WTC11 (cell line): ENCODE measurements at places on chromosomes 2 and 18.

- no peak for DNase-seq
Observed at GRCh38 chr2:127594116-127594591, 51.8 kb upstream of the GPR17 start.

DNA sequence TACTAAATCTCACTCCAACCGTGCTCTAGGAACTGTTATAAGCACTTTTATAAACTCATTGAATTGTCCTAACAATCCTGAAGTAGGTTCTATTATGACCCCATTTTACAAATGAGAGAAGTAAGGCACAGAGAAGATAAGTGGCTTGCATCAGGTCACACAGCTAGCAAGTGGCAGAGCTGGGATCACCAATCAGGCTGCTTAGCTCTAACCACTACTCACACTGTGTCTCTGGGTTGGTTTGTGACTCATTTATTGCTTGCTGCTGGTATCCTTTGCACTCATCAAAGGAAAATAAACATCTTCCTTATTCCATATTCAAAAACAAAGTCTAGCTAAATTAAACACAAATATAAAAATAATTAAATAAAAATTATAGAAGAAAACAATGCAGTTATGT lies 42.5 kb upstream of the IL1R2 start:
- no peak for DNase-seq

GRCh38 chr2:38731684-38732221 lies 19.4 kb downstream of the SRSF7 start:
- no peak for DNase-seq

- DNase-seq, result no peak
Observed at GRCh38 chr2:109331081-109331480, 202.1 kb downstream of the SH3RF3 start.

DNA sequence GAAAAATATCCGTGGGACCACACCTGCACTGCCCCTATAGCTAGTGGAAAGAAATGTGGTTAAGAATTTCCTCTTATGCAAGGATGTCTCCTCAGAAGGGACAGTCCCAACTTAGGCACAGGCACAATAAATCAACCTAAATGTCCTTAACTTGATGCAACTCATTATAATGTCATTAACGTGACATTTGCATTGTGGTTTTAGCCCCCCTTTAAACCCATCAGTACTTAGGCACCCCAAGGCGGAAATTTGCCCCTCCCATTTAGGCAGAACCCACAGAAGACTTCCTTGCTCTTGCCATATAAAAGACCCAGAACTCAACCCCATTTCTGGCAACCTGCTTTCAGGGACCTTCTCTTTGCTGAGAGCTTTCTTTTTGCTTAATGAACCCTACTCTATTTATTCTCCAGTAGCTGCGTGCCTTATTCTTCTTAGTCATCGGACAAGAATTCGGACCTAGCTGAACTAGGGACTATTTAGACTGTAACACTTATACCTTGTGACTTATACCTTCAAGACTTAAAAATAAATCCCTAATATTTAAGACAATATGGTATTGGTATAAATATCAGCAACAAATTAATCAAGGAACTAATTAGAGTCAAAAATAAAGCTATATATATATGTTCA lies 1281.6 kb upstream of the TMEFF2 start:
- no peak for DNase-seq

DNA sequence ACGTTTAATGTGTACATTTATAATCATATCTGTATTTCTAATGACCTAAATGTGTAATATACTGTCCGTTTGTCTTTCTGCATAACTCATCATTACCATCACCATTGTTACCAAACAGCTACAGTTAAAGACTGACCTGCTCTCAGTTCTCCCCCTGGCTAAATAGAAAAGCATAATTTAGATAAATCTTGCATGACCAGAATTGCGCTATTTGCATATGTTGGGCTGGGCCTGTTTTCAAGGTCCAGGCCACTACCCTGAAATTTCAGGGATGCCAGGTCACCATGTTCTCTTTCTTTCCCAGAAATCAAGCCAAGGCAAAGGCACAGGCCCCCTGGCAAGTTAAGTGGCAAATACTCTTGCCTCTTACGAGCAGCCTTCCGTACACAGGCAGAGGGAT lies 78.4 kb downstream of the MARCHF4 start:
- DNase-seq, result no peak

DNA sequence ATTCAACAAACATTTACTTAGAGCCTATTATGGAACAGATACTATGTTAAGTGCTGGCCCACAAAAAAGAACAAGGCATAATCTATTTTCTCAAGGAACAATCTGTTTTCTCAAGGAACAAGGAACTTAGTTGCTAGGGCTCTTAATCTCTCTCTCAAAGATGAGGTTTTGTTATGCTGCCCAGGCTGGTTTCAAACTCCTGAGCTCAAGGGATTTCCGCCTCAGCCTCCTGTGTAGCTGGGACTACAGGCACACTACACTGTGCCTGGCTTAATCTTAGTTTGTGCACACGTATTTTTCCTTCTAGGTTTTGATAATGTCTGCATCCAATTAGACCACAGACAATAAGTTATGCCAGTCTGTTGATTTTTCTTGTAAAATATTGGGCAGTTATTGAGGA lies 89.5 kb downstream of the PTH2R start:
- DNase-seq, result no peak

GRCh38 chr2:43246641-43247040 lies 20.2 kb upstream of the ZFP36L2 start:
- DNase-seq, result no peak

DNA sequence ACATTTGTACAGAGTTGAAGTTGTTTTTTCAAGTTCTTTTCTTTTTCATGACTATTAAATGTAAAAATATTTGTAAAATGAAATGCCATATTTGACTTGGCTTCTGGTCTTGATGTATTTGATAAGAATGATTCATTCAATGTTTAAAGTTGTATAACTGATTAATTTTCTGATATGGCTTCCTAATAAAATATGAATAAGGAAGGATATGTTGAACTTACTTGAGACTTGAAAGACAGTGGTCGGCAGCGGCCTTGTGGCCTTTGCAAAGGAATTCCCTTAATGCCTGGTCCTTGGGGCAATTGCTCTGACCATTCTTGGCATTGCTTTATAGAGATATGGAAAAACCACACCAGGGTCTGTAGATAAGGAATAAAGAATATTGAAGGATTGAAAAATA lies 25.9 kb upstream of the TMEM87B start:
- DNase-seq, result no peak

DNA sequence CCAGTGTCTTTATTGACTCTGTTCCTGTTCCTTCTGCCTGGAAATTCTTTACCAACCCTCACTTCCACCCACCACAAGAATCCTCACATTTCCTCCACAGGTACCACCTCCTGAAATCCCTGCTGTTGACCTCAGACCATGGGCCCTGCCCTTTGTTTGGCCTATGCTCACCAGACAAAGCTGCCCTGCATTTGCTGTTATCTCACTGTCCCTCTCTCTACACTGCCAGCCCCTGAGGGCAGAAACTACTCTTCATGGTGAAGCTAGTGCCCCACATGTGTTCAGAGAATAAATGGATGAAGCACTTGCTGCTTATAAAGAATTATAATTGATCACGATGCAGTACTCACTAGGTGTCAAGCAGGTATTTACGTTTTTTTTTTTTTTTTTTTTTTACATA lies 608.4 kb downstream of the TSN start:
- no peak for DNase-seq

DNA sequence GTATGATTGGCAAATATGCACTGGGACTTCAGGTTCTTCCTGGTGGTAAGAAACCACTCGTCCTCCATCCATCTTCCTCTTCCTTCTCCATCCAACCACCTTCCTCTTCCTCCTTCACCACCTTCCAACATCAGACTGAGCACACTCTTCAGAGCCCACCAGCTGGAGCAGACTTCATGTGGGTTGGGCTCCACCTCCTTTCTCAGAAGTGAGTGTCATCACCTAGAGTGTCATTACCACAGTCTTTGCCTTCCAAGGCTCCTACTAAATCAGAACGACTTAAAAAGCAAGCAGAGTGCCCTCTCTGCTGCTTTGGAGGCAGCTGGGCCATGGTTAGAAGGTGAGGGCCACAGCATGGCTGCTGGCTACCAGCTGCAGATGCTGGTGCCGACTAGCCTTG lies 171.6 kb downstream of the SH3RF3 start:
- DNase-seq, result no peak

DNA sequence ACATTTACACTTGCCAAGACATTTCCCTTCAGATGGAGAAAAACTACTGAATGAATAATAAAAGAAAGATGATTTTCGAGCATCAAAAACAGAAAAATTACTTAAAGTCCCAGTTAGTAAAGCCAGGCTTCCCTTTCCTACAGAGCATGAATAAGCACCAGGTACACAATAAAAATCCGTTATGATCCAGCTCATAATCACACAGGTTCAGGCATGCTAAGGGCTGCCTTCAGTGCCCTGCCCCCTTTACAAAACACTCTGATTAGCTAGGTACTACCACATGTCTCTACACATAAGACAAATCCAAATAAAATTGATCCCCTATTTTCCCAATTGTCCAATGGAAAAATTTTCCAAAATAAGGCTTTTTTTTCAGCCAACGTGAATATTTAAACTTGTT lies 413.2 kb upstream of the LRATD1 start:
- no peak for DNase-seq

DNA sequence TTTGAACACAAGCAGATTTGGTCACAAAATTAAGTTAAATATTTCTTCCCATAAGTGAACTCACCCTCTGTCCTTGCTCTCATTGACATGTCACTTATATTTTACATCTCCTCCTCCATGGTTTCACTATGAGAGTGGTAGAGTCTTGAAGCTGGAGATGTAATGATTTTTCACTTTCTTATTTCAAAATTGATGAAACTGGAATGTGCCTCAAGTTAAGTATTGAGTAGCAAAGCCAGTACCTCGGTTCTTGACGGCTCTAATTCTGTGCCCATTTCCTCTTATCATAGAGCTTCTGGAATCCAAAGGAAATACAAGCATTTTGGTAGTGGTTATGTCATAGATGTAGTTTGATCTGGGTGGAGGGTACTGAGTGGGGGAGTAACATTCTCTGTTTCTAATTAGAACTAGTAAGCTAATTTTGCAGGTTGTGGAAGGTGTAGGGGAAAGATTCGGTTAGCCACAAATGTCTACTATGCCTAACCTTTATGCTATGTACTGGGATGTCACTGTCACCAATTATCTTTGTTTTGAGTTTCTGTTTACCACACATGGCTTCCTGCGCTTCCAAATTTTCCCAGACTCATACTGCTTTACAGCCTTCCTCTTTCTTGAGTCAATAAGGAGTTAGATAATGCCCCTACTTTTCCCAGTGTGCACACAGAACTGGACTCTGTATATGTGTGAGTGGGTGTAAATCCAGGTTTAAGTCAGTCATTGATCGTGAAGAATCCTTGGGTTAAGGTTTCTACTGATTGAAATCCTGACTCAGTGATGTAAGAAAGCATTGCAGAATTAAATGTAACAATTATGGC lies 96.8 kb downstream of the DIS3L2 start:
- DNase-seq, result no peak

- DNase-seq, result no peak
Observed at GRCh38 chr2:3024401-3024935, 353.1 kb downstream of the EIPR1 start.

DNA sequence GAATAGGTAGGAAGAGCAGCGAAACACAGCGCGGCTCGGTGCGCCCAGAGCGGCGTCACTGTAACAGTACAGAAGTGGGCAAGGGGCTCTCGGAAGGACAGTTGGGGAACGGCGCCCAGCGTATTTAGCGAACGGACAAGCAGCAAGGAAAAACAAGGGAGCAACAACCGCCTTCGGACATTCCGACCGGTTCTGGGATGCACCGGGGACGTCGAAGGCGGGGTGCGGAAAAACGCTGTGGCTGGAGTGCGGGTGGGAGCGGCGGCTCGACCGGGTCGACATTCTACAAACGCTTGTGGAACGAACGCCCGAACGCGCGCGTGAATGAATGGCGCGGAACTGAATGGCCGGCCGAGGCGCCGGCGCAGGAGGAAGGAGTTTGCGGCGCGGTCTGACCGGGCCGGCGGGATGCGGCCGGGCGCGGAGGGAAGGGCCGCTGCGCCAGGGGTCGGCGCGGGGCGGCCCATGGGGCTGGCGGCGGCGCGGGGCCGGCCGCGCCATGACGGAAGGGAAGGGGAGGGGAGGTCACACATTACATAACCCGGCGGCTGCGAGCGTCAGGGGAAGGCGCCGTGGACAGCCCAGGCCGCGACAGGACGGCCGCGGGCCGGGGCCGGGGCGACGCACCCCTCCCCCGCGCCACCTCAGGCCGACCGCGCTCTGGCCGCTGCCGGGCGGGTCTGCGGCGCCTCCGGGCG lies 605 bp downstream of the REV1 start:
- peak; percentile 54 for DNase-seq

DNA sequence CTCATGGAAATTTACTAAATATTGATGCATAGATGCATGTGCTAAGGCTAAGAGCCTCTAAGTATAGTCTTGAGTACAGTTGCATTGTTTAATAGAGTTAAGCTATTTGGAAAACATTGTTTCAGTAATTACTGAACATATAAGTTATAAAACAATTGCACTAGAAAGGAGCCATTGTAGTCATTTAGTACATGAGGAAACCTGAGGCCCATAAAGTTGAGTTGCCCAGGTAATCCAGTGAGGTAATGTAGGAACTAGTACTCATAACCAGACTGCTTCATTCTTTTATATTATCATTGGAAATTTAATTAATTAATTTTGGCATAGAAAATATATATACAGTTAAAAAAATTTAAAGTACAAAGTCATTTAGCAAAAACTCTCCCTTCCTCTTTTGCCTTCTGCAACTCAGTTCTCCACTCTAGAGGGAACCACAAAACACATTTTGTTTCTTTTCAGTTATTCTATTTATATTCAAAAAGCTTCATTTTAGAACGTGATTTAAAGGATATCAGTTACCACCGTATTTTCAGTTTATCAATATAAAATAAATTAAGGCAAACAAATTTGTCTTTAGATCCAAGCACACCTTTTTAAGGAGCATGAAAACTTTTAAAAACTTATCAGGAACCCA lies 27.8 kb upstream of the TBR1 start:
- no peak for DNase-seq

DNA sequence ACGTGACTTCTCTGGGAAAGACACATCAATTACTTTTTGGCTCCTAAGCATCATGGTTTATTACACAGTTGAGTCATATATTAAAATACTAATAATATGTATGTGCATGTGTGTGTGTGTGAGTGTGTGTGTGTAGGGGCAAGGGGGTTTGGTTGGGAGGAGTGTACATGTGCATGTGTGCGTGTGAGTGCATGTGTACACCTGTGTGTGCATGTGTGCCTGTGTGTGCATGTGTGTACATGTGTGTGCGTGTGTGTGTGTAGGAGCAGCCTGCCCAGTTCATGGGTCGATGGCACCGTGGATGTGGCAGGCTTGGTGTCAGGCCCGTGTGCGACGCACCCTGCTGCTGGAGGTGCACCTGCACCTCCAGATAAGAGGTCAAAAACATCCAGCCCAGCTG lies 99.0 kb upstream of the SNTG2 start:
- DNase-seq, result no peak

GRCh38 chr18:35580701-35581539 lies 620 bp upstream of the GALNT1 start:
- peak; percentile 62 for DNase-seq

GRCh38 chr18:76212960-76213359 lies 282.1 kb downstream of the ZNF516 start:
- DNase-seq, result no peak

GRCh38 chr18:13236411-13236810 lies 17.9 kb downstream of the LDLRAD4 start:
- no peak for DNase-seq
